ENCODE measurements at places on chromosomes 3 and 15.

- no peak for DNase-seq
Observed at GRCh38 chr15:69780981-69781380, 316.7 kb downstream of the TLE3 start.

DNA sequence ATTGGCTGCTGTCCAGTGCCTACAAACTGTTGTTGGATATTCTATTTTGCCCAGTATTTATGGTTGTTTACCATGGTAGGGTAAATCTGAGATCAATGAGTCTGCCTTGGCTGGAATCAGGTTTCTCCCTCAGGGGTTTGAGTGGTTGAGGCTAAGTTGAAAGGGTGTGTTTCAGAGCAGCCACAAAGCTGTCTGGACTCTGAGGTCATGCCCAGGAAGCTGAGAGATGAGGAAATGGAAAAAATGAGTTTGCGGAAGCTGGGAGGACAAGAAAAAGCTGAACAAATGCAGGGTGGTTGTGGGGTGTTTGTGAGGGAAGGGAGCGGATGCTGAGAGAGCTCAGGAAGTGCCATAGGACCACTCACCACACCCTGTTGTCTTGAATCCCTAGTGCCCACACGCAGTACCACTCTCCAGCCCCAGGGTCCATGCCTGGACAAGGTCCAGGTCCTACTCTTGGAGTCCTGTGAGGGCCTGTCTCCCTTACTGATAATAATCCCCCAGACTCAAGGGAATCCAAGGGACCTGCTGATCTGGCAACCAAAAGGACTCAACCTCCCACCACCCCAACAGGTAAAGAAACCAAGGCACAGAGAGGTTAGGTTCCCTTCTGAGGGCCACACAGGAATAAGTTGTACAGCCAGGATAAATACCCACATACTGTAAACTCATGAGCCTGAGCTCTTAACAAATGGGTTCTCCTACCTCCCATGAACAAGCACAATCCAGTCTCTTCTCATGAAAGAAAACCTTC is 81.6 kb downstream of the PPCDC start:
- DNase-seq = peak; percentile 25

DNA sequence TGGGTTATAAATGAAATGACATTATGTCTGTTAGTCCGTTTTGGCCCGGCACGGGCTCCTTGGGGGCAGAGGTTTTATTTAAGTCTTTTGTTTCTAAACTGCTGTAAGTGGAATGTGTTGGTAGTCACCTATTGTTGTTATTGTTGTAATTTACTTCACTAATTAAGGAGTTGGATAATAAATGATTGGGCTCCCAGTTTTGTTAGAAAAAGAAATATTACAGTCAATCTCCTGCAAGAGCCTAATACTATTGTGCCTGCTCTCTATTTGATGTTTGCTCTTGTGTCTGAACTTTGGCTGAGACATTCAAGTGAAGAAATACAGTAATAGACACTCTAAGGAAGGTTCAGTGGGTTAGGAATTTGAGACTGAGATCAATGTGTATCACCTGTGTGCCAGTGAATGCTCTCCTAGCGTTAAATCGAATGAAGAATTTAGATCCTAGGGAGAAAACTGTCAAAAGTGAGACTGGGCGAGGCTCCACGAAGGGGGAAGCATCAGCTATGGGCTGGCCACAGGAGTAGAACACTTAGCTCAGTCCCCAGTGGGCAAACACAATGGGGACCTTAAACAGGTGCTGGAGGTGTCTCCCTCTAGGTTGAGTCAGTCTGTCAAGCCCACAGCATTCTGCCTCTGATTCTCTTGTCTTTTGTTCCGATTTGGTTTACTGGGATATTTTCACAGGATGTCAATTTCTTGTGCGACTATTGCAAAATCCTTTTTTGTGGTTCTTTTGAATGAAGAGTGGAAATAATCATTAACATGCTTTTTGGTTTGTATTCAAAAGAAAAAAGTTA is 1.2 kb downstream of the ROBO2 start:
- DNase-seq = no peak

- no peak for DNase-seq
Observed at GRCh38 chr3:187212705-187213104, 15.4 kb downstream of the RTP1 start.

DNA sequence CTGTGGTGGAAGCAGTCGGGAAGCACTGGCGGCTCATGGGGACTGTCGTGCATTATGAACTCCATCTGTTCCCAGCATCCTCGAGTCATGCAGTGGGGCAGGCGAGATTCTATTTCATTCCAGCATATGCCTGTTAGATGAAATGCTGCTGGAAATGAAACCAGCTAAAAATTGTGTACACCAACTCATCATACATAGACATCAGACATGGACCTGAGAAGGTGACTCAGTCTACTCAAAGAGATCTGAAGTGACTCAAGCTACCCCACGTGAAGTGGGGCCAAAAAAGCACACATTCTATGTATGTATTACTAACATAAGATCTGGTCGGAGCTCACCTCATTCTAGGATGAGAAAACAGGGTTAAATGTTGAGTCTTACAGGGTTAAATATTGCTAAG is 47.5 kb upstream of the FAM98B start:
- no peak for DNase-seq

DNA sequence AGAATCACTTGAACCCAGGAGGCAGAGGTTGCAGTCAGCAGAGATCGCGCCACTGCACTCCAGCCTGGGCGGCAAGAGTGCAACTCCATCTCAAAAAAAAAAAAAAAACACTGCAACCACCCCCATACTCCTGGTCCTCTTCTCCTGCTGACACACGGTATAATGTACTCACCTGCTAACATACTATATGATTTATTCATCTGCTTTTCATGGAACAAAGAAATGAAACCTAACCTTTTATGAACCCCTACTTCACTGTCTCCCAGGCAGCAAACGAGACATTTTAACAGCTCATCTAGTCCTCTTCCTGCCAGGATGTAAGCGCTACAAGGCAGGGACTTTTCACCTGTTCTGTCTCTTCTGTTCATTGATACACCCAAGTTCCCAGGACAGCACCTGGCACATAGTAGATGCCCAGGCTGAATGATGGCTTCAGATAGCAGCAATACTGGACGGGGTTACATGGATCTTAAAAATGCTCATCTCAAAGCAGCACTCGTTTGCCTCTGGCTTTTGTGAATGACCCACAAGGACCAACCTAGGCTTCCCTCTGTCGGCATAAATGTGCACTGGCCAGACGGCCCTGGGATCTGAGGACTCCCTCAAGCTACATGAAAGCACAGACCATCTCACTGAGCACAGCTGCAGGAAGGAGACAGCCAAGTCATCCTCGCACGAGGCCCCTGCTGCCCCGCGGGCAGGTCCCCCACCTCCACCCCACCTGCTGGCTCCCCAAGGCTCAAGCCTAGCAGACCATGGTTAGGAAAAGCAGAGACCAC is 20.3 kb downstream of the XXYLT1 start:
- no peak for DNase-seq

GRCh38 chr3:184456476-184456875 is 76.6 kb downstream of the CHRD start:
- DNase-seq = no peak

DNA sequence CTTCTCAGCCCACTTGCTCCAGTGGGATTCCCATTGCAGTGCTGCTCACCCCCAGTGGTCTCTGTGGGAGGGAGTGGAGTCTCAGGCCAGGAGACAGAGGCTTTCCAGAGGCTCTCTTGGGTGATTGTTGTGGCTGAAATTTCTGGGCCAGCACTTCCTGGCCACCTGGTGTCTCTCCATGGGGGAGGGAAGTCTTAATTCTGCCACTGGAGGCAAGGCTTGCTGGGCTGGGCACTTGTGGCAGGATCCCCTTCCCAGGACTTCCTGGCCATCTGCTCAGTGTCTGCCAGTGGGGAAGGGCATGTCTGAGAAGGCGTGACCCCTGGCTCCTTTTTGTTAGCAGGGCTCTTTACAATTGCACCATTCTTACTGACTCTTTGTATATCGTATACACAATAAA is 351.8 kb downstream of the GABRB3 start:
- no peak for DNase-seq

- no peak for DNase-seq
Observed at GRCh38 chr3:24160424-24161095, 215.5 kb downstream of the NR1D2 start.

DNA sequence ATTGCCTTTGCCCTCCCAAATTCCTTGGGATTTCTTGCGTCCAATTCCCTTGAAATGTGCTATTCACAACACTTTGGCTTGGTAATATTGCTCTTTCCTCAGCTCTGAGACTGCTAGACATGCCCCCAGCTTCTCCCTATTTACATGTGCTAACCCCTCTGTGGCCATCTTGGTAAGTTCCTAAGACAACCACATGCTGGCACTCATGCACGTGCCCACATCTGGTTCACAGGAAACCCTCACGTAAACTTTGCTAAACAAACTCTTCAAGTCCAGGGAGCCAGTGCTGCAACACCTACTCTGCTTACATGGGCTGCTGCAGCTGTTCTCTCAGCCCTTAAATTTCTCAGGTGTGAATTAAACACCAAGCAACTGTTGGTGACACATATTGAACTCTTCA is 121.8 kb downstream of the ADAMTSL3 start:
- DNase-seq = no peak

GRCh38 chr3:46372492-46373359 is 2.0 kb downstream of the CCR5 start:
- DNase-seq = peak; percentile 79

- no peak for DNase-seq
Observed at GRCh38 chr15:84590406-84590805, 10.4 kb upstream of the ZSCAN2 start.

- DNase-seq = no peak
Observed at GRCh38 chr15:69017978-69018377, 3.5 kb downstream of the NOX5 start.

GRCh38 chr3:128372707-128373533 is 93.8 kb downstream of the DNAJB8 start:
- DNase-seq = no peak

GRCh38 chr15:75061272-75061671 is 37.9 kb downstream of the PPCDC start:
- peak; percentile 87 for DNase-seq

- no peak for DNase-seq
Observed at GRCh38 chr3:141308588-141309218, 59.6 kb upstream of the ZBTB38 start.

DNA sequence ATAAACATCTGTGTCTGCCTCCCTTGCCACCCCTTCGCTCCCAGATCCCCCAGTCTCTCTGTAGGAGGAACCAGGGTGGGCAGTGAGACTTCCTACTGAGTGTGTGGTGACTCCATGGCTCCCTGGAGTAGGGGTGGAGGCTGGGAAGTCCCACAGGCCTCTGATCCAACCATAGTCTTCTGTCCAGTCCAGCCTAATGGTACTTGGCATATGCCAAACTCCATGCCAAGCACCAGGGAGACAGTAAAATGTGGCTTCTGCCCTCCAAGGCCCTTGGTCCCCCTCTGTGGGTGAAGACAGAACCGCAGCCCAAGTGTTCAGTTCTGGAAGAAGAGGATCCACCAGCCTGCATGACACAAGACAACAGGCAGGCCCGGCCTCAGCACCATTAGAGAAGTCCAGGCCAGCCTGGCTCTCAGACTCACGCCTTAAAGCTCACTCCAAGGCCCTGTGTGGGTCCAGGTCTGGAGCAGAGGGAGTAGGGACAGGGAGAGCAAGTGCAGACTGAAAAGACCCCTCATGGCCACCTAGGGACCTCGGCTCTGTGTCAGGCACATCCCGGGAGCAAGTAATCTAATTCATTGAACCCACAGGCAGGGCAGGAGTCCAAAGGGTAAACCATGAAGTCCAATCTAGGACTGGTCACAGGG is 112.7 kb downstream of the ETFA start:
- DNase-seq = no peak

DNA sequence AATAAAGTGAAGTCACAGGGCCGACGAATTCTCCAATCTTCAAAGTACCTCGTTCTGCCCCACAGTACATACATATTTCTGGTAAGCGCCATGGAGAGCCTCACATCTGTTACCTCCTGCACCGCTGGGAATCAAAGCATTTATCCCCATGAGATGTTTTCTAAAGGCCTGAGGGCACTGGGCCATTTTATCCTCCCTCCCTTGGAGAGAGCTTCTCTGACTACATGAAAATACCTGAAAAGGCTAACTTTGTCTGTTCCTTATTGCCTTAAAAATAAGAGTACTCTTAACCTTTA is 148.1 kb downstream of the RORA start:
- DNase-seq = no peak

DNA sequence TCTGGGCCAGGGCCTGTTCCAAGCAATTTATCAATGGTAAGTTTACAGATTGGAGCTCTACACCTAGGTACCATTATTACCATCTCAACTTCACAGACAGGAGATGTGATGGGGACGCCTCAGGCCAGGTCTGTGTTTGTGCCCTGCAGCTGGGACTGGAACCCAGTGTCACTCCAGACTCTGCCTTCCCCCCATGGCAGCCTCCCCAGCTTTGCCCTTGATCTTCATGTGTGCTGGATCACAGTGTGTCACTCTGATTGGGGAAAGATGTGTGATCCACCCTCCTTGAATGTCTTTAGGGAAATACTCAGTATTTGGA is 59.6 kb downstream of the MGLL start:
- no peak for DNase-seq

DNA sequence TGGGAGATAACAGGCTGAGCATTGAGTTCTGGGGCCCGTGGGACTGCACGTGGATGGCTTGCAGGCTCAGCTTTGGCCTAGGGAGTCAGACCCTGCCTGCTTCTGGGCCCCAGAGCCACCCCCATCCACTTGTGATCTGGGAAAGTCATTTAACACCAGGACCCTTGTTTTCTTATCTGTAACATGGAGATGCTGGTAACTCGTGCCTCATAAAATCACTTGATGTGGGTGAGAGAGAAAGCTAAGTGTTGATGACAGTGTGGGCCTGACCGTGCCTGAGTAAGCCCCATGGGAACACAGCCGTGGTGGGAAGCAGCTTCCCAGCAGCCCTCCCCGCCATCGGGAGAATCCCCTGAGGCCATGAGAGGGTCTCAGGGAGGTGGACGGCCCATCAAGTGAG is 378.1 kb downstream of the GABRB3 start:
- no peak for DNase-seq

DNA sequence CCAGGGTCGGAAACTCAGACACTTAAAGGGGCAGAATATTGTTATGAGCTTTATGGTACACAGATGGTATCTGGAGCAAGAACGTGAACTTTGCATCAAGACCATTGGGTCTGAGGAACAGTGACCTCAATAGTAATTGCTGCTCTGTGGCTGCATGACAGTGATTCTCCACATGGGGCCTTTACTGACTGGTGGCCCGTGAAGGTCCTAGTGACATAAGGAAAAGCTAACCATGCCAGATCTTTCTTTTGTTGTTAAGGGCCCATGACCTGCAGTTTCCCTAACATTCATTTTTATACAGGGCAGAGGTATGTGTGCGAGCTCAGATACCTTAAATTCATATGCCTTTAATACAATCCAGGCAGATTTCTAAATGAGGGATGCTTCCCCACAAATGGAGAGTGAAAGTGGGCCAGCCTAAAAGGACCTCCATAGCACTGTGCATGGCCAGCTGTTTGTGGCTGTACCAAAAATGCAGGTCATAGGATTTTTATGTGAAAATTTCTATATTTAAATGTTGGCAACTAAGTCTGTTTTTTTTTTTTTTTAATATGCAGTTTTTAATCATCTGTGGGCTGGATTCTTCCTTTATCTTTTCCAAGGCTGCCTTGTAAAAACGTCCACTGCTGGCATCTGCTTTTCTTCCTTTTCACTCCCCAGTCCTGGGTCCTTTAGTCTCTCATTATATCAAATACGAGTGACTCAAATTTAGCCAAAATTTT is 188.0 kb upstream of the IL12A start:
- DNase-seq = no peak
